Effector CD8-positive, alpha-beta T cell (primary cell): ENCODE measurements at places on chromosomes 2 and 18.

DNA sequence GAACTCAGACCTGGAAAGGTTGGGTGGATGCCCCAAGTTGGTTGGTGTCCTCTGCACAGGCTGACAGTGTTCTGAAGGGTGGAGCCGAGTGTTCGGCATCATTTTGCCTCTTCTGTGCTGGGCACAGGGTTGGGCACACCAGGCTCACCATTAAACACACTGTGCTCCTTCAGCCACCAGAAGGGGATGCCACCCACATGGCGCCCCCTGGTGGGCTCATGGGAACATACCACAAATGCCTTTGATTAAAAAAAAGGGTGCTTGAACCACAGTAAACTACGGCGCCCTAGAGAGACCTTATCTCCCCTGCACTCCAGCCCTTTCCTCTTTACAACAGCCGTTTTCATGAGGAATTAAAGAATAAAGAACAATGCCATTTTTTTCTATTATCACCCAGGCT, 89.4 kb downstream of the CELF4 start:
- no peak for DNase-seq

- no peak for DNase-seq
Observed at GRCh38 chr2:105778080-105778607, 33.4 kb downstream of the NCK2 start.

DNA sequence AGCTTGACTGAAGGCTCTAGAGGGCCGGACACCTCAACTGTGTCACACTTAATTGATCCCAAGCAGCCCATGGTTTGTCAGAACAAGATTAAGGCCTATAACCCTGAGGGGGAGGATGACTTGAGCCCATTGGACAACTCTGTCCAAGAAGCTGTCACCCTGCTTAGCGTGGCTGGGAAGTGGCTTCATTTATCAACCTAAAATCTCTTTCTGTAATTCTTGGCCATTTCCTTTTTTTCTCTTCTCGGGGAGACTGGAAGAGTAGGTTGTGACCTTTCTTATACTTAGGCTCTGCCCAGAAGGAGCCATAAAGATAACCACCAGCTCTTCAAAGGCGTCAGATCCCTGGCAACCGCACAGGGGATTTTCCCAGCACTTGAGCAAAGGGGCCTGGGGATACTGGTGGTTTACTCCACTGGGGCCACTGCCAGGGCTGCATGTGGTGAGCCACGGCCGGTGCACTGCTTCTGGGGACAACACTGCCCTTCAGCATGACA, 265.5 kb downstream of the CYRIA start:
- DNase-seq, result no peak

DNA sequence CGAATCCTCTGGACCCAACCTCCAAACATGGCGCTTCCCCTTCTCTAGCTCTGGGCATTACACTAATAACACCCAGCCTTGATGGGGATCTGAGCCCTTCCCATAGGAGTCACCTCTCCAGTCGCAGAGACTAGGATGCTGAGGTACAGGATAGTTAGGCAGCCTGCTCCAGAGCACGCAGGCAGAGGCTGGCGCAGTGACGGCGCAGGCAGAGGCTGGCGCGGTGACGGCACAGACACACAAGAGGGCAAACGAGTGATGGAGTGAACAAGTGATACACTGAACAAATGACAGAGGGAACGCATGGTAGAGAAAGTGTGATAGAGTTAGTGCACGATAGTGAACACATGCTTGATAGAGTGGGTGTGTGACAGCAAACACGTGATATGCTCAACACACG, 518.5 kb downstream of the EIPR1 start:
- no peak for DNase-seq

DNA sequence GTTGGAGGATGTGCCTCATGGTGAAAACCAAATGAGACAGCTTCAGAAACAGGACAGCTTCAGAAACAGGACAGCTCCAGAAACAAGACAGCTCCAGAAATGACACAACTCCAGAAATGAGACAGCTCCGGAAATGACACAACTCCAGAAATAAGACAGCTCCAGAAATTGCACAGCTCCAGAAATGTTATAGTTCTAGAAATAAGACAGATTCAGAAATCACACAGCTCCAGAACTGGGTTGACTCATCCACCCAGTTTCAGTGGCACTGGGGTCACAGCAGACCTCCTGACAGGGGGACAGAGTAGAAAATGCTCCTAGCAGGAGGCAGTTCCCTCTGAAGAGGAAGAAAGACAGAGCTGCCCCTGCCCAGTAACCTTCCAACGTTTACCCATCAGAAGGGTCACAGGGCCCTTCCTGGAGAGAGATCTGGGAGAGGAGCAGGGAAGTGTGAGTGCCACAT, 26.9 kb upstream of the COL6A3 start:
- no peak for DNase-seq

GRCh38 chr2:190343089-190343535, 277 bp upstream of the INPP1 start:
- no peak for DNase-seq

- no peak for DNase-seq
Observed at GRCh38 chr2:38685116-38685735, 19.3 kb downstream of the GALM start.

DNA sequence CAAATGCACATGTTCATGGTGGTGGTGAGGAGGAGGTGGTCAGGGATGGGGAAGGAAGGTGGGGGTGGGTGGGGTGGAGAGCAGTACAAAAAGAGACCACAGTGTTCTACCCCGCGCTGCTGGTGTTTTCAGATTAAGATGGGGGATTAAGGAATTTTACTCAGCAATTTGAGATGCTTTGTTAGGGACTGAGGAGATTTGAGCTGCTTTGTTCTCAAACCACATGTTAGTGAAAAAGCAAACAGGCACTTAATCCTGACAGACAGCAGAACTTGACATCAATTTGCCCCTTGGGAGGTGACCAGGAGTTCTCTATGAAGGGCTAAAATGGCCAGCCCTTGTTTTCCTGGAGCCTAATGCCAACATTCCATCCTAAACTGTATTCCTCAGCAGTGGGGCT, 244.5 kb downstream of the MEIS1 start:
- no peak for DNase-seq

DNA sequence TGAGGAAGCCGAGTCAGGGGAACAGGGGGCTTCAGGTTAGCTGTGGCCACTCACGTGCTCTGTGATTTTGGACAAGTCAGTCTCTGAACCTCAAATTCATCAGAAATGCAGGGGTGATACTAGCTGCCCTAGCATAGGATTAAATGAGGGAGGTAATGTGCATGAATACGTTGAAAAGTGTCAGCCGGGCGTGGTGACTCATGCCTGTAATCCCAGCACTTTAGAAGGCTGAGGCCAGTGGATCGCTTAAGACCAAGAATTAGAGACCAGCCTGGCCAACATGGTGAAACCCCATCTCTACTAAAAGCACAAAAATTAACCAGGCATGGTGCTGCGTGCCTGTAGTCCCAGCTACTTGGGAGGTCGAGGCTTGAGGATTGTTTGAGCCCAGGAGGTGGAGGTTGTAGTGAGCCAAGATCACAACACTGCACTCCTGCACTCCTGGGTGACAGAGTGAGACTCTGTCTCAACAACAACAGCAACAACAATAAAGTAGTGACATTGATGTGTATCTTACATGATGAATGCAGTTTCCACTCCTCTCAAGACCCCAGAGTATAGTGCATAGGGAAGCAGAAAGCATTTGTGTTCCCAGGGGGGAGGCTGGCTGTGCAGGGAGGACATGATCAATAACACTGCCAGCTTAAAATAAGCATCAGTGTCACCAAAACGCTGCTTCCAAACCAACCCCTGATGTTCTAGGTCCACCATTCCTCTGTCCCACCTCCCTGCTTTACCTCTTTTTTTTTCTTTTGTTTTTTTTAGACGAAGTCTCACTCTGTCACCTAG, 68.8 kb downstream of the HNRNPLL start:
- no peak for DNase-seq

DNA sequence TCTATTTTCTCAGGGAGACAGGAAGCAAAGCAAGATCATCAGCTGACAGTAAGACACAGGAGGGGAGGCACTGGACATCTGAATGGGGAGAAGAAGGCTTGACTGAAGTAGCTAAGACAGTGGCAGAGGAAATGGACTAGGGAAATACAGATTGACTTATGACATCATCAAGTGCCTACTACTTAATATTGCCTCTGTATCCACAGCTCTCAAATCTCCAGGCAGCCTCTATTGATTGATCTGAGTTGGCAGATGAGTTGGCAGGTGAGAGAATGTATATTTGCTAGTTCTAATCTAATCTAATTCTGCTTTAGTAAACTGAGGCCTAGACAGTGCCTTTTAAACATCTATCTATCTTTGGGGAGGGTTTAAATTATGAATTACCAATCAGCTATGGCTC, 242.1 kb downstream of the SLC8A1 start:
- DNase-seq, result no peak

DNA sequence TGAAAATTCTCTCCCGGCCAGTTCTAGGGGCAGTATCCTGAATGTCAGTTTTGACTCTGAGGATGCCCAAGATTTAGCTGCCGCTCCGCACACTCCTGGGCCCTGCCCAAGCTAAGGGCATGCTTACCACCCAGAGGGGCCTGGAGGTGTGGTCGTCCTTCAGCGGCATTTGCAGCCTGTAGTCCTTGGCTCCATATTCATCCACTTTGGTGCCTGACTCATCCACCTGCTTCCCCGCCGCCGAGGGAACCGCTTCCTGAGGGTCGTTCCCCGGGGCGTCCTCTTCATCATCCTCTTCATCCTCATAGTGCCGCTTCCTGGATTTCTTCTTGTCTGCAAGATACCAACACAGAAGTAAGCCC, 577 bp downstream of the ERCC3 start:
- DNase-seq, result no peak

DNA sequence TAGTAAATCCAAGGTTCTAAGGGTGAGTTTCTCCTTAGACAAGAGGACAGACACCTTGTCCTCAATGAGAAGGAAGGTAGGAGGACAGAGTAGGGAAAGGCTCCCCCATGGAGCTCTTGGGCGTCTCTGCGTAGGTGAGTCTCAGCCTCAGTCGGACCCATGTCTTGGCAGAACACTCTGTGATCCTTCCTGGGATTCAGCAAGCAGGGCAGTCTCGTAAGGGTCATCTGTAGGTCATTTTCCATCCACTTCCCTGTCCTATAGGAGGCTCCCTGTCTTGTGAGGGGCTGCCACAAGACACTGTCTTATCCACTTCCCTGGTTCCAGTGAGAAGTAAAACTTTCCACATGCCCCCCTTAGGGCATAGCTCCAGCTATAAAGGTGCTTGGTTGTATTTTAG, 122.6 kb upstream of the TWIST2 start:
- DNase-seq, result no peak

- DNase-seq, result no peak
Observed at GRCh38 chr2:108623616-108624015, 89.3 kb downstream of the LIMS1 start.

GRCh38 chr2:232237464-232237863, 141.1 kb upstream of the ALPP start:
- DNase-seq, result no peak

- DNase-seq, result no peak
Observed at GRCh38 chr2:113878743-113879142, 11.1 kb upstream of the ACTR3 start.

DNA sequence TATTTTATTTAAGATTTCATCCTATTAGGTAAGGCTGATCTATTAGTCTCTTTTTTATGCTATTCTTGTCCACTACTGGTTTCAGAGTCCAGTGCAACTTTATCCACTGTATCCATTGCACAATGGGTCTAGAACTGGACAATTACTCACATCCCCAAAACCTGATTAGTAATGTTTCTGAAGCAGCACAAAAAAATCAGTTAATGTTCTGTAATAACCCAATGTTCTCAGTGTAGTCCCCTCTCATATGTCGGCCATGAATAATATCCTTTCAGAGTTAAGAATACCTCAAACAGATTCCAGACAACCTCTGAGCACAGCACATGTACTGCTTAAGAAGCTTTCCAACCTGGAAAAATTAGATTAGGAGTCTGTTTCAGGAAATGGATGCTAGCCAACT, 29.7 kb downstream of the MGAT4A start:
- DNase-seq, result no peak

- no peak for DNase-seq
Observed at GRCh38 chr2:218805627-218806026, 23.7 kb downstream of the CYP27A1 start.

DNA sequence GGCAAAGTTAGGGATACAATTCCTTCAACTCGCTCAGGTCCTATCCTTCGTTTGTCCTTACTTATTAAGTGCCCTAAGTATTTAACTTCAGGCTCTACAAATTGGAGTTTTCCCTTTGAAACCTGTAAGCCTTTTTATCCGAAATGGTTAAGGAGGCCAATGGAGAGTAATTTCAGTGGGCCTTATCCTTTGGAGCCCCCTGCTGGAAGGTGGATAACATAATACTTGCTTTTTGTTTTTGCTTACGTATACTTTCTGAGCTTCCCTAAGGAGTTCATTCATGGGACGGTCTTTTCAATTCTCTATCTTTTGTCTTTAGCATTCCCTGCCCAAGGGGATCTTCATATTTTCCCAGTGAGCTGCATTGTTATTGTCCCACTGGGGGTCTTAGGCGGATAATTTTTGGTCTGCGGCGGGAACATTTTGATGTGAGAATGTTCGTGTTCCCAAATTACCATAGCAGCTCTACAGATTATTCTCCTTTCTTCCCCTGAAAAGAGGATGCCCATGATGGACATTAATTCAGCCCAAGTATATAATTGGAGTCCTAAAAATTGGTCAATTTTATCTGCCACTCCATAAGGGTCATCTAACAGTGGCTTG, 34.4 kb upstream of the TRAPPC8 start:
- DNase-seq, result no peak

- DNase-seq, result no peak
Observed at GRCh38 chr2:241187918-241188234, 601 bp upstream of the ANO7 start.

DNA sequence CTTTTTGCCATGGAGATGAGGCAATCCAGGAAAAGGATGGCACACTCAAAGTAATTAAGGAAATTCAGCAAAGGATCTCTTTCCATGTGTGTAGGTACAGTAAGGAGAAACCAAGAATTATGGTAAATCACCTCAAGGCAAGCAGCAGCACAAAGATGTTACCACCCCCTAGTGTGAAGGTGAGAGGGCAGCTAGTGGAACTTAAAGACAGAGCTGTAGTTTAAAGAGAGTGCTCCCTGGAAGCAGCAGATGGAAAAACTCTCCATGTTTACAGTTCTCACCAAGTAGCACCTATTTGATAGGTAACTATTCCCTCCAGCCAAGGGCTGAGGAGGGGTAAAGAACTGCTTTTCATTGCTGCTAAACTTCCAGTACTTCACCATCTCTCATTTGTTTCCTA, 860.4 kb upstream of the CRIM1 start:
- no peak for DNase-seq

DNA sequence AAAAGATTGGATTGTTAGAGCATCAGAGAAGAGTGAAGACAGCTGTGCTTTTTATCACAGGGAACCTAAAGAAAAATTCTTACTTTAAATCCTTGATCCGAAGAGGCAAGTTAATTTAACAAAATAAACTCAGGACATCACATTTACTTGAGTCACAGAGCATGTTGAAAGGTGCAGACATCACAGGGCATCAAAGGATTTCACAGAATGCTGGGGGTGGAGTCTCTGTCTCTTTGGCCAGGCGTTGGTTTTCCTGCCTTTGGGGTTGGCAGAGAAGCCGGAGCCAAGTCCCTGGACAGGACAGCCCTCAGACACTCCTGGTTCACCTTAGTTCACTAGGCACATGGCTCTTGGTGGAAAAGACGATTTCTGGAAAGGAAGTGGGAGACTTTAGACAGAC, 56.3 kb downstream of the SH3RF3 start:
- no peak for DNase-seq
